ENCODE measurements at places on chromosomes 16 and 17. TPM values are rescaled to one million over a fixed set of nuclear protein-coding genes. Genes with fewer than 3 reads are reported as not detected.

MYCBPAP gene
- total RNA-seq: not detected

SOX8 gene
- total RNA-seq: 18.5 TPM

PRSS8 gene
- under 0.01 TPM for total RNA-seq

ZMYND15 gene
- 0.46 TPM for total RNA-seq

TEPSIN gene
- total RNA-seq: 15.0 TPM

COL1A1 gene
- total RNA-seq: 2.1 TPM

CLDN7 gene
- total RNA-seq: 0.69 TPM

ITGB3 gene
- total RNA-seq: 75.3 TPM

KRT9 gene
- total RNA-seq: not detected

MYOCD gene
- total RNA-seq: not detected

HEXIM2 gene
- total RNA-seq: 13.4 TPM

SPNS2 gene
- total RNA-seq: not detected

SMIM5 gene
- 0.33 TPM for total RNA-seq

KRTAP4-4 gene
- total RNA-seq: not detected

PRR35 gene
- total RNA-seq: not detected

KCNH6 gene
- not detected for total RNA-seq

SRL gene
- not detected for total RNA-seq

DNAAF8 gene
- 0.36 TPM for total RNA-seq

CHST6 gene
- total RNA-seq: 5.5 TPM

TBC1D3 gene
- total RNA-seq: not detected

ITGA2B gene
- total RNA-seq: 0.33 TPM

TUBB3 gene
- 473 TPM for total RNA-seq

TMEM238L gene
- not detected for total RNA-seq

IGF2BP1 gene
- total RNA-seq: under 0.01 TPM

HBZ gene
- not detected for total RNA-seq

CCDC144A gene
- total RNA-seq: 6.3 TPM

DCAF7 gene
- total RNA-seq: 34.4 TPM

GRIN2A gene
- 0.15 TPM for total RNA-seq

SALL1 gene
- not detected for total RNA-seq

IL17C gene
- not detected for total RNA-seq

AANAT gene
- not detected for total RNA-seq

TBC1D3K gene
- not detected for total RNA-seq

TM4SF5 gene
- total RNA-seq: not detected

MAPK7 gene
- total RNA-seq: 11.0 TPM

TP53TG3D gene
- 1.9 TPM for total RNA-seq
